Stimulated activated CD8-positive, alpha-beta memory T cell treated with anti-CD3 and anti-CD28 coated beads, Interleukin-4, amount 100 ng/mL, for 1 hour (primary cell): ENCODE measurements at places on chromosomes 3 and 15.

- no peak for DNase-seq
Observed at GRCh38 chr15:32878869-32879805, 161.3 kb downstream of the GREM1 start.

- no peak for DNase-seq
Observed at GRCh38 chr3:51967384-51968169, at the start of gene PCBP4. TSS of gene PCBP4 (minus strand) at chr3:51967454. CDS start at chr3:51961240, 6,214 bp downstream.

GRCh38 chr3:9033867-9034266 lies 70.6 kb upstream of the RAD18 start:
- DNase-seq = no peak

DNA sequence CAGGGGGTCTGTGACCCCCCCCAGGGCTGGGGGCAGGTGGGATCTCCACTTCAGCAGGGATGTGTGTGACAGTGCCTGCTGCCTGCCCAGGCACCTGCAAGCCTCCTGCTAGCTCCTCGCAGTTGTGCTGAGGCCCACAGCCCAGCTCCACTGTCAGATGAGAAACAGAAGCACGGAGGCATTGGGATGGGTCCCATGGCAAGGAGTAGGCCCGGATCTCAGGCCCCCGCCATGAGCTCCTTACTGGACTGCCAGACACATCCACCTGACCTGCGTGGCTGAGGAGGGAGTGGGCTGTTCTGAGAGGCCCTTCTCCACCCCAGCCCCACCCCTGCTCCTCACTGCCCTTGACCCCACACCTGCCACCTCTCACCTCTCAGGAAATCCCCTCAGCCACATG lies 18.2 kb upstream of the SKOR1 start:
- no peak for DNase-seq

GRCh38 chr3:33083958-33084357 lies 13.0 kb downstream of the GLB1 start:
- DNase-seq = no peak

DNA sequence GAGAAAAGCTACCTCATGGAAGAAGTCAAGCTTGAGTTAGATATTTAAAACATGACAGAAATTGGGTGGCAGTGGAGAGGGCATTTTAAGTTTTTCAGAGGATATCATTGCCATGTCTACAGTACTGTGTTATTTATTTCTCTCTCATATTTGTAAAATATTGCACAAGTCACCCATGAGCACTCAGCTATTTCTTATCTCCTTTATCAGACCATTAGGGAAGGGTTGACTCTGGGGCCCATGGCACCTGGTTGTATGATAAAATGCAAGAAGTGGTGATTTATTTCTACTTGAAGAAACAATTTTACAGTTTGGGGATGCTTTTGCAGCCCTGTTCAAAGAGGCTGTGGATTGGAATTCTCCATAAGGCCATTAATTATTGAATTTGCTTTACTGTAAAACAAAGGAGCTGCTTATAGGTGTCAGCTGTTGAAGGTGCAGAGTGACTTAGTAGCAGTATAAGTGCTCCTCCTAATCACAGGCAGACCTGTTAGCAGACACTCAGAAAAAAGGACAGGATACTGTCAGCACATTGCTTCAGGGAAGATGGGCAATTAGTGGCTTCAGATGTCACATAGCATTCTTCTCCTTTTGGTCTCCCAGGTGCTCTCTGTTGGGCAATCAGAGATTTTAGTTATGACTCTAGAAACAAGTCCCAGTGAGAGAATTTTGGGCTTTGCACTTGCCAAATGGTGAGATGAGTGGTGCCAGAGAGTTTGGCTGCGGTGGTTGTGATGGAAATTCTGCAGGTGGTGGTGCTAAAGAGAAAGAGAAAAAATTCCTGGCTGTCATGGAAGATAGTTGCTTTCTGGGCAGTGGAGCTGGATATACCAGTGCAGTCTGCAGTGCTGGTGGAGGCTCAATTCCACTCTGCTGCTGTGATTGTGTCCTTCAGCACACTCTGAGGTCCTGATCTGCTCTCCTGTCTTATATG lies 129.7 kb upstream of the ROPN1 start:
- DNase-seq = no peak

DNA sequence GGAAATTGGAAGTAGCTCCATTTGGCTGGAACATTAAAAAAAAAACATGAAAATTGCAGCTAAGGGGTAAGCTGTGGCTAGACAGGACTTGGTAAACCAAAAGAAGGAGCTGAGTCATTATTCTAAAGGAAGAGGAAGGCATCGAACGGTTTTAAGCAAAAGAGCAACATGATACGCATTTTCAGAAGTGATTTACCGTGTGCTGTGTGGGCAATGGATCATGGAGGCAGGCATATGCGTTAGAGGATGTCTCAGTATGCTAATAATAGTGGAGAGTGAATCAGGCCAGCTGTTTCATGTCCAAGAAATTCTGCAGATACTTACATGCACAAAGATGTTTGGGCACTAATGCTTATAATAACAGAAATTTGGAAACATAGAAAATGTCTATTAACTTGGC lies 409.1 kb upstream of the ATP11B start:
- no peak for DNase-seq

DNA sequence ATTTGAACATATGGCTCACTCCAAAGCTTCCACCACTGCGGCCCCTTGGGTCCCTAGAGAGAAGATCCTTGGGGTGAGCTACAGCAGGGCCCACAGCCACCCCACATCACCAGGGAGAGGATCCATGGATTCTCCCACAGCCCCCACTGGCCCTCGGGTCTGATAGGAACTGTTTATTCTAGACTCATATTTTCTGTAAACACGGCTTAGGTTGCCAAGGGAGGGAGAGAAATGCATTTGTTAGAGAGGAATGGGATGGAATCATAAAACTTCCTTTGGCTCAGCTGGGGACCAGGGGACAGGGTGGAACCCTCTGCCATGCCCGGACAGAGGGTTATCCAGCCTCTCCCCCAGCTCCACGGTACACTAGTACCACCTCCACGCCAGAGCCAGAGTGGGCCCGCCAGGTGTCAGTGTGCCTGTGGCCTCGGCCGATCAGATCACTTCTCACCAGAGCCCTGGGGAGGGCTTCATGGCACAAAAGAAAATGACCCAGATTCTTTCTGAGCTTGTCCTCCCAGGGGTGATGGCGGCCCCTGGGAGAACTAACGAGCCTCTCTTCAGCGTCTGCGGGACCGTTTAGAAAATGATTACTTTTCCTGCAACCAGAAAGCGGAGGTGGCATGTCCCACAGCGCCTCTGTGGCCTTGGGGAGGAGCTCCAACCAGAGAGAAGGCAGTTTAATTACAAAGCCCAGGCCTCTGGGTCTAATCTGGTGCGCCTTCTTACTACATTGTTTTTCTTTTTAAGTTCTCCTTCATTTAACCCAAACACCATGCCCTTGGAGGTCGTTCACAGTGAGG lies 33.7 kb downstream of the ADCY5 start:
- DNase-seq = no peak

DNA sequence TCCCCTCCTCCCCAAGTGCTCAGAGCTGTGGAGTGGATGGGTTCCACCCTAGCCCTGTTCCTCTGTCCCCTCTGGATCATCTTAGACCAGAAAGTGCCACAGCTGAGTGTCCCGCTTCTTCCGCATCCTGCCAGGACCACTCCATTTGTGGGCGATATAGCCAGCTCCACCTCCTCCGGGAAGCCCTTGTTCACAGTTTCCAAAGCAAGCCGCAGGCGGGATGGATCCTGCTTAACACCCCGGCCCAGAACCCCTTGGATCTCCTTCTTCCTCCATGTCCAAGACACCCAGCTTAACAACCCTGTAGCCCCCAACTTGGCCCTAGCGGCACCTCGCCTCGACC lies 490 bp upstream of the ALAS1 start:
- no peak for DNase-seq

GRCh38 chr15:80654299-80654698 lies 40.8 kb upstream of the ABHD17C start:
- no peak for DNase-seq

DNA sequence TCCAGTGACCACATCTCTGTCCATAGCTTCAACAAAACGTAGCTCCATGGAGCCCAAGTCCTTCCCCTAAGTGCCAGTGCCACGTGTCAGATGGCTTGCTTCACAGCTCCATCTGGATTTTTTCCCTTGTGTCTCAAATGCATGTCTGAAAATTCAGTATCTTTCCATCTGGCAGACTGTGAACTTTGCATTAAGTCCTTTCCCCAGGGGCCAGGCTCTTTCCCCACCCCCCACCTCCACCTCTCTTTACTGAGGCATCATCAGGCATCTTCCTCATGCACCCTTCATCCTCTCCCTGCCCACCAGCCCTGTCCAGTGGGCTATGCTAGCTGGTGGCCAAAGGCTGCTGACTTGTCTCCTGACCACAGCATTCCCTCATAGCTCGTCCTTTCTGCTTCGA lies 53.7 kb downstream of the PDIA5 start:
- DNase-seq = no peak

GRCh38 chr3:198051836-198052235 lies 91.8 kb downstream of the LMLN start:
- no peak for DNase-seq

GRCh38 chr3:146153429-146153828 lies 7.6 kb downstream of the PLOD2 start:
- no peak for DNase-seq

DNA sequence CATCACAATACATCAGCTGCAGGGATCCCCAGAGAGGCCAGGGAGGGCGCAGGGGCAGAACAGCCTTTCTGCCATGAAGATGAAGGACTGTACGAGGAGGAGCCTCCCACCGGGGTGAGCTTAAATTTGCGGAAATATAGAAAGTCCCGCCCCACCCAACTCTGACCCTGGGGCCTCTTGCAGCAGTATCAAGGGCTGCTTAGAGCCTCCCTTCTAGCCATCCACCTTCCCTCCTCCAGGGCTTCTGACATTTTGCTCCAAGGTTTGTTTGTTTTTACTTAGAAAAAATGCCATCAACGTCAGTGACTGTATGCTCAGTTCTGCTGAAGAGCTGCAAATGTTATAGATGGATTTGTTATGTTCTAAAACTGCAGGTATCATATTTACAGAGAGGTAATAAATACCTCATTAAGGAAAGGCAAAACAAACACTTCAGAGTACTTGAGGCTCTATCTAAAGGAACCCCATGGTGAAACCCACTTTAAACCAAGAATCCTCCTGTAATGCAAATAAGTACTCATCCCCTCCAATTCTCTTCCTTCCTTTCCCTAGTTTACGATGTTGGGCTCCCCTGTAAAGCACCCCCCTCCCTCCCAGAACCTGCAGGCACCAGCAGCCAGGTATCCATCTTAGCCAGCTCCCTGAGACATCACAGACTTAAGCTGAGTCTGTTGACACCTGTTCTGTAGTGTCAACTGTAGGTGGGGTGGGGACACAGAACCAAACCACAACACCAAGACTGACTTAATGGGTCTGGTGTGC lies 30.5 kb downstream of the RFTN1 start:
- DNase-seq = no peak

GRCh38 chr3:155065537-155065936 lies 14.6 kb upstream of the MME start:
- DNase-seq = no peak

DNA sequence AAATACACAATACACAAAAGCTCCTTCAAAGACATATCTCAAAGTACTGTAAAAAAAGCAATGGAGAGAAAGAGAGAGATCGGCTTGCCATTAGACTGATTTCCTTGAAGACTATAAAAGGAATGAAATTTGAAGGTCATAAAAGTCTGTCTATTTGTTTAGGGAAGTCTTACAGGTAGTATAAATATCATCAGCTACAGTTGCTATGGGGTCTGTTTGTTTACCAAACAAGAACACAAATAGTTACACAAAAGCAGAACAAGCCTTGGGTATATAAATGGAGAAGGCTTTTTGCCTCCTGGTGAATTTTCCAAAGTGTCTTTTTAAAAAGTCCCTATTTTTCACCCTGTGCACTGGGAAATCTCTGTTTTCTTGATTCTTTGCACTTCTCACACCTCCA lies 552.3 kb downstream of the FOXP1 start:
- DNase-seq = no peak

DNA sequence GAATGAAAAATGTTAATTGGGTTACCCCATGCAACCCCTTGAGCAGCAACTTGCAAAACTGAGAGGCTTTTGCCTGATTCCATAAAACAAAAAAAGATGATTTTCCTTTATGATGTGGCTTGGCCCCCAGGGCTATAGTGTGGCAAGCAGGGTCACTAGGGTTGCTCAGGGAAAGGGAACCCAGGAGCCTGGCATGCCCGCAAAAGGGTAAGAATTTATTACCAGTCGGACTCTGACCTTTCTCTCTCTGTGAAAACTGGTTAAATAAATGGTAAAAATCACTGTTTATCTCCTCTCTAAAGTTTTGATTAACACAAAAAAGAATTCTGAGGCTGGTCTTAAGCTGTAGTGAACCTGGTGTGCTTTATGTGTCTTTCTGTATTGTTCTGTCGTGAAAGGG lies 37.7 kb upstream of the SEC61A1 start:
- DNase-seq = no peak

DNA sequence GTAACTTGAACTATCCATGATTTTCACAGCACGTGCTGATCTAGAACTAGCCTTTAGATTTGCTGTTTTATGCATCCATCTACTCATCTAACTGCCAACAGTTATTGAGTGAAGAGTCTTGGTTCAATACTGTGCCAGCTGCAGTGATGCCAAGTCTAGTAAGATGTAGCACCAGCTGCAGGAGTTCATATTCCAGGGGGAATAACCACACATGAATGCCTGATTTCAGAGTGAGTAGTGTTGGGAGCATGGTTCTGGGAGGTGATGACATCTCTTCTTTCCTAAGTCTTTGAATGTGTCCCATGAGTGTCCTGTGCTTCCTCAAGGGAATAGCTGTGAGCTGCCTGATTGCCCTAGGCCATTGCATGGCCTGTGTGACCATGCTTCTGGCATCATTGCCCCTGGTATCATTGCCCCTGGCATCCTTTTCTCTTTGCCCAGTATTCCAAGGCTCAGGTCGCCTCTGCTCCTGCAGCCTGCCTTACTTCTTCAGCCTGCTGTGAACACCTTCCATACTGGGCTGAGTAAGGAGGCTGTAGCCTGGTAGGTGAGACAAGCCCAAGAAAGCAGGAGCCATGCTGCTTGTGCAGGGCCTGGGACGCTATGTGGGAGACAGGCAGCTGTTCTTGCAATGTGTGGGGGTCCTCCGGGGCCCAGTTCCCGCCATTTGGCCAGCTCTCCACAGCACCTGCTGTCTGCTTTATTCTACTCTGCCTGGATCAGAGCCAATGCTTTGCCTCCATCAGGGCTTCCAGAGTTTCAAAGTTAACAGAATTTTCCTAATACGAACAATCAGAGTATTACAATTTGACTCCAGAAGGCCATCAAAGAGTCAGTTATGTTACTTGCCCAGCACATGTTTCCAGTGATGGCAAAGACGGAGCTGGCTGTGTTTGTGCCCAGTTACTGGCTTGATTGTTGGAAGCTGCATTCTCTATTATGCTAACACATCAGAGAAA lies 73.2 kb downstream of the CLSTN2 start:
- DNase-seq = no peak

GRCh38 chr15:99053380-99054024 lies 45.9 kb upstream of the PGPEP1L start:
- DNase-seq = no peak

- no peak for DNase-seq
Observed at GRCh38 chr3:186169379-186169778, 60.5 kb upstream of the ETV5 start.

GRCh38 chr3:63908081-63908736 lies 4.0 kb downstream of the SCAANT1 start:
- no peak for DNase-seq
